ENCODE measurements at places on chromosomes 7 and 10. TPM values are rescaled to one million over a fixed set of nuclear protein-coding genes. Genes with fewer than 3 reads are reported as not detected.

The COL13A1 gene
- total RNA-seq = 0.22 TPM

The EGR2 gene
- 0.78 TPM for total RNA-seq

The NEUROG3 gene
- total RNA-seq = 1.9 TPM

The TMEM139 gene
- 6.7 TPM for total RNA-seq

The CNPY1 gene
- total RNA-seq = not detected

The GPR26 gene
- total RNA-seq = not detected

The ZNF33B gene
- 37.8 TPM for total RNA-seq

The ZFAND4 gene
- 43.2 TPM for total RNA-seq

The MRLN gene
- total RNA-seq = not detected

The SPDYE11 gene
- total RNA-seq = not detected

The SH2D4B gene
- total RNA-seq = not detected

The CD36 gene
- total RNA-seq = 145 TPM

The MYH16 gene
- total RNA-seq = not detected

All from thyroid gland (tissue), 4 donors.